ENCODE measurements at places on chromosomes 5 and 9. TPM values are rescaled to one million over a fixed set of nuclear protein-coding genes. Genes with fewer than 3 reads are reported as not detected.

- no peak for DNase-seq
Observed at GRCh38 chr5:77170-77501, 14.8 kb upstream of the PLEKHG4B start.

- DNase-seq = no peak
Observed at GRCh38 chr9:135046739-135047350, 40.6 kb upstream of the OLFM1 start.

PCDHA6 gene
- total RNA-seq = not detected

DNA sequence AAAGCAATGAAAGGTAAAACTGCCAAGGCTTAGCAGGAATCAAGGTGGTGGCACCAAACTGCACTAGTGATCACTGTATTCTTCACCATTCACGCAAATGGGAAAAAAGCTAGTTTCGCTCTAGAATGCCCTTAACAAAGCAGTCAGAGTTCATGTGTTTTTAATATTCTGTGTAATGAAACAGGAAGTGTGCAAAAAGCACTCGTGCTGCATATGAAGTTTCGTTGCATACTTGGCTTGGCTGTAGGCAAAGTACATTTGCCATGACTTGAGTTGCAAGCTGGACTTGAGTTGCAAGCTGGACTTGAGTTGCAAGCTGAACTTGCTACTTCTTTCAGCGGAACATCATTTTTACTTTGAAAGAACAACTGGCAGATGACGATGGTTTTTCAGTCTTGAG is 55.4 kb downstream of the FOXI1 start:
- DNase-seq = no peak

DNA sequence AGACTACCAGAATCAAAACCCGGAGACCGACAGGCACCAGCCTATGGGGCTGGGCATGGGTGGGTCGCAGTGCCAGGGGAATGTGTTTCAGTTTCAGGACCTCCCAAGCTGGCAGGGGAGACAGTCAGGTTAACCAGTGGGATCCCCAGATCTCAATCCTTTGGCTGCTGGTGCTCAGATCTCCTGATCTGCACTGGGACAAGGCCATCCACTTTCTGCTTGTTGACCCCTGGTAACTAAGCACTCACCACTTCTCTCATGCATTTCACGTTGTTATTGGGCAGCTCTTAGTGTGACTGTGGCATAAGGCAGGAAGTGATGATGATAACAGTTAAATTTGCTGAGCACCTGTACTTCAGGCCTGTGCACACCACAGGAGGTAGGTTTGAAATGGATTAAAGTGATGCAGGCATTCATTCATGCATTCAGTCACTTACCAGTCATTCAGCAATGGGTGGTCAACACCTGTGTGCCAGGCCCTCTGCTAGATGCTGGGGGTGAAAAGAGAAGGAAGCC is 42.1 kb upstream of the STXBP1 start:
- DNase-seq = no peak

GRCh38 chr9:35769763-35770162 is 15.7 kb upstream of the MSMP start:
- DNase-seq = no peak

DNA sequence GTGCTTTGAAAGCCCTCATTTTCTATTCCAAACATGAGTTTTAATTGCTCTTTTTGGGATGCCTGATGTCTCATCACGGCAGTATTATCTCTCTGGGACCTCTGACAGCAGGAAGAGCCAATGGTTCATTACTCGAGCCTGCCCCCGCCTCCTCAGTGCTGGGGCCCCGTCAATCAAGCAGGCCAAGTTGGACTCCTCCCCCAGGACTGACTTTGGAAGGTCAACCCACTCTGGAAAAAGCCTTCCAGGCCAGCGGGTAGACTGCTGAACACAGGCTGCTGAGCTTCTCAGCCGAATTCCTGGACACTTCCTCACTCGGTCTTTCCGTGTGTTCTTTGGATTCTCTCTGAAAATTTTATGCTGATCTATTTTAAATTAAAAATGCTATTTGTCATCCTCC is 9.5 kb upstream of the BARHL1 start:
- DNase-seq = no peak

DNA sequence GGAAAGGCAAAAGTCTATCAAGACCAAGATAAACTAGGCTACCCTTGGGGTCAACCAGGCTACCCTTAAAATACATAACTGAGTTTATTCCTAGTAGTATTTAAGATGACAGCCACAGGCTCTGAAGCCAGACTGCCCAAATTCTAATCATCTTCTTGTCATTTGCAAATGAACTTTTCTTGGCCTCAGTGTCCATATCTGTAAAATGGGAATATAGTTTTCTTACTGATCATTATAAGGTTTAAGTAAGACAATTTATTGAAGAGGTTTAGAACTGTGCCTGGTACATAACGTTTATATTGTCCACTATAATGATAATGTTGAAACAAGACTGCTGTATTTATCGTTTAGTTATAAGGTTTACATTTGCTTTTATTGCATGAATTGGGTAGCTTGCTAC is 112.5 kb downstream of the SLC12A2 start:
- DNase-seq = no peak

DNA sequence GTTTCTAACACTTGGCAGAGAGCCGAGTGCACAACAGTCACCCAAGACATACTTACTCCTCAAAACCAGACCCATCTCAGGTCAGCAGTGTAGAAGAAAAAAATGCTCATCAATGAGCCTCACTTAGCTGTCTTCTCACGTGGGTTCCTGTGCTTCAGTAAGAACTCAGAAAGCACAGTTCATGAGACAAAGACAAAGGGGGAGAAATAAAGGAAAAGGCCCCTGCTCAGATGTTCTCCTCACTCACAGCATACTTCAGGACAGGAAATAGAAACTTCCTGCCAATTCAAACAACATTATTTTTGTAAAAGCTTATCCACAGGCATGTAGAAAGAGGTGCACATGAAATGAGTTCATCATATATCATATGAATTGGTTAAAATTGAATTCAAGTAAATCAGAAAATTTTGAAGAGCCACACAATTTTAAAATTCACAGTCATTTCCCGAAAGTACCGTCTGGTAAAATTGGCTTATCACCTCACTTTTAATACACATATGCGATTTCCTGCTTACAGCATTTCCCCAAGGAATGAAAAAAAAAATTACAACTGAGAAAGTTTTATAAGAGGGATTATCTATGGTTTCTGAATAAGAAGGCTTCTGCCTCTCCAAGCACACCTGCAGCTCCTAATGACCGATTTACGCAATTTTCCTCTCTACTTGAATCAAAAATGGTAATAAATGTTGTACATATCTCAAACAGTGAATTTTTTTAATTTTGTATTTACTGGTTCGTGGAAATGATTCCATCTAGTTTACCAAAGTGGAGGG is 328.3 kb downstream of the TMEM167A start:
- no peak for DNase-seq

GRCh38 chr9:68437785-68438184 is 81.4 kb downstream of the PGM5 start:
- no peak for DNase-seq

ANKRD20A1 gene
- total RNA-seq = 0.98 TPM

DNA sequence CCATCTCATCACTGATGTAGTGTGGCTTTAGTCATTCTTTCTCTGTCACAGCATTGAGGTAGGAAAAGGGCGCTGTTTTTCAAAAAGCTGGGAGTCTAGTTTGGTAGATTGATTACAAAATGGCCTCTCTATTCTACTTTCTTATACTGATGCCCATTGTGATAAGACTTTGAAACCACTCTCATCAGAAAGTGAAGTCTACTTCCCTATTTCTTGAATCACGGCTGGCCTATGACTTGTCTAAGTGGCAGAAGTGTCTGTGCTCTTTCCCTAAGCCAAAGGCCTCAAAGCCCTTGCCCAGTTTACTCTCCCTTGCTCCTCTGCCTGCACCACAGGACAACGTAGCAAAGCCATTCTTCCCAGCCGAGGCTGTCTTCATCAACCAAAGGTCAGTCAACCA is 83.0 kb upstream of the IL33 start:
- DNase-seq = no peak

GARIN3 gene
- total RNA-seq = not detected

DEPDC1B gene
- not detected for total RNA-seq

- DNase-seq = no peak
Observed at GRCh38 chr5:3389471-3390026, 206.1 kb upstream of the IRX1 start.

FAM221B gene
- total RNA-seq = not detected
